NK-92 treated with Interleukin-12 subunit alpha and Interleukin-12 subunit beta, amount 100 ng/mL, for 24 hours (cell line): ENCODE measurements at places on chromosomes 7 and 10.

DNA sequence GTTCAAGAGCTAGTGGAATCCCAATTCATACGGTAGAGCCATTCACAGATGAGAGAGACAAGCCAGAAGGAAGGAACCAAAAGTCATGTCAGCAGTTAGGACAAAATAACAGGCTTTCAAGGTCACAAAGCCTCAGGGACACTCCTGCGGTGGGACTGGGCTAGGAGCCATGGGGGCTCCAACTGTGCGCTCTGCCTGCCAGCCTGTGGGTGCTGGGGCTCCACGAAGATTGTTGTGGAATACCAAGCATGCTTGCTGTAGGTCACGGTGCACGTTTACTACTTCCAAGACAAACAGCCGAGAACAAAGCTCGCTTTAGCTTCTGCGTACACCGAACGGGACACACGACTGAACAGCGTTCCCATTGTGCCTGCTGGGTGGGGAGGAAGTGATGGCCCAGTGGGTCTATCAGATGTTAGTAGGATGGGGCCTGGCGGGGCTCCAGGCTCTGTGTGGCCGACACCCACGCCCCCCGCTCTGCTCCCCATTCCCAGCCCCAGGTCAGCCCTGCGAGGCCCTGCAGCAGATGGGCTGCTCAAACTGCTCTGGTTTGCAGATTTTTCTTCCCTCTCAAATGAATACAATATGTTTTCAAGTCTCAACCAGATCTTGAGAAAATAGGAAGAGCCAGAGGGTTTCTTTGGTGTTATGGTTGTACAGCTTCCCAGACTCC, 158.9 kb downstream of the EGFR start:
- DNase-seq: no peak

- no peak for DNase-seq
Observed at GRCh38 chr10:33386926-33387325, 52.5 kb upstream of the NRP1 start.

DNA sequence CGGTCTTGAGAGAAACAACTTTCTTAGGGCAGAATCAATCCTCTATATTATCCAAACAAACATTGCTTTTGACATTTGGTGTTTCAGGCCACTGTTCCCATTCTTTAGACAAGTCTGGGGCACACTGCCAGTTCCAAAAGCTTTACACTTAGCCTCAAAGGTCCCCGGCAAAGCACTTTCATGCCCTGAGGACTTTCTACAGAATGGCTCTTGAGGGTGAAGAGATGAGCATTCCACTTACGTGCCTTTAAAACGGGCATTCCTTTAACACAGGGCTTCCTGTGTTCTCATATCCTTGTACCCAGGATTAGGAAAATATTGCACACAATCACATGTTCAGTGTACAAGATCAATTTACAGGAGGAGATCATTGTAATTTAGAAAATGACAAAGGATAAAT, 13.1 kb upstream of the TMEM213 start:
- no peak for DNase-seq

- no peak for DNase-seq
Observed at GRCh38 chr7:134431815-134432214, 27.1 kb downstream of the AKR1B1 start.

DNA sequence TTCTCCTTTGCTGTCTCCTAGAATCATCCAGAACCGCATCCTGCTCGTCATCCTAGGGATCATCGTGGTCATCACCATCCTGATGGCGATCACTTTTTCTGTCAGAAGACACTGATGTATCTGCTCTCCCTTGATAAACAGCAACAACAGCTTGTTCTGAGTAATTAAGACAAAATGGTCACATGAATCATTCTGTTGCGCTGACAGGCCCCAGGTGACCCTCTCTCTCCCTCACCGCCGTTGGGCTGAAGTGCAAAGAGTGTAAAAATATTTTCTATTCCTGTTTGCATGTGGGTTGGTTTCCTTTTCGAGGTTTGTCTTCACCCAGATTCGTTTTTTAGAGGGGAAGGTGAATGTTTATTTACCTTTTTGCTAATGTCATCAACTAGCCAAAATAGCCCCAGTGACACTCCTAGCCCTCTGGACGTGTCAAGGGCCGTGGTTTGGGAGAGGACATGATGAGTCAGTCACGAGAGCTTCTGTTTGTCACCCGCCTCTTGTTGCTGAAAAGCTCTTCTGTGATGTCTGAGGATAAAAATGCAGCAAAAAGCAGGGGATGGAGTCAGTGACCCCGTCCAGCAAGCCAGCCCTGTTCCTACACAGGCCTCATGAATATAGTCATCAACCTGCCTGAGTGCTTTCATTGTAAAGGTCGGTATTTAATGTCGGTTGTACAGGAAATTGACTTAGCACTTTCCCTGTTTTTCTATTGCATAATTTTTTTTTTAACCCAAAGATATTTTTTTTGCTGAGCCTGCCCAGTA, 134.6 kb upstream of the TCF7L2 start:
- DNase-seq: peak; percentile 46

DNA sequence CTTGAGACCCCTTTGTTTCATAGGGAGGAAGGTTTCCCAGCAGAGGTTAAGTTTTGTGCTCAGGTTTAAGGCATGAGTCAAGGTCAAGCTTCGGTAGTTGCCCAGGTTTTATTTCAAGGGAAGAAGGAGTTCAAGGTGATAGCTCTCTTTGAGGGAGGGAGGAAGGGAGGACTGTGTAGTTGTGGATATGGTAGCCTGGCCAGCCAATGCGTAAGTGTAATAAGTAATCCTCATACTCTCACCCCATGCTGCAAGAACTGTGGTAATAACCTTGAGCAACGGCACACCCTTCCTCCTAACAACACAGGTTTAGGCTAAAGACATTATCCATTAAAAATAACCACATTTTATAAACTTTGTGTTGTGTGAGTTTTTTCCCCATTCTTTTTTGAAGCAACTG, 478.9 kb downstream of the KCNMA1 start:
- no peak for DNase-seq

DNA sequence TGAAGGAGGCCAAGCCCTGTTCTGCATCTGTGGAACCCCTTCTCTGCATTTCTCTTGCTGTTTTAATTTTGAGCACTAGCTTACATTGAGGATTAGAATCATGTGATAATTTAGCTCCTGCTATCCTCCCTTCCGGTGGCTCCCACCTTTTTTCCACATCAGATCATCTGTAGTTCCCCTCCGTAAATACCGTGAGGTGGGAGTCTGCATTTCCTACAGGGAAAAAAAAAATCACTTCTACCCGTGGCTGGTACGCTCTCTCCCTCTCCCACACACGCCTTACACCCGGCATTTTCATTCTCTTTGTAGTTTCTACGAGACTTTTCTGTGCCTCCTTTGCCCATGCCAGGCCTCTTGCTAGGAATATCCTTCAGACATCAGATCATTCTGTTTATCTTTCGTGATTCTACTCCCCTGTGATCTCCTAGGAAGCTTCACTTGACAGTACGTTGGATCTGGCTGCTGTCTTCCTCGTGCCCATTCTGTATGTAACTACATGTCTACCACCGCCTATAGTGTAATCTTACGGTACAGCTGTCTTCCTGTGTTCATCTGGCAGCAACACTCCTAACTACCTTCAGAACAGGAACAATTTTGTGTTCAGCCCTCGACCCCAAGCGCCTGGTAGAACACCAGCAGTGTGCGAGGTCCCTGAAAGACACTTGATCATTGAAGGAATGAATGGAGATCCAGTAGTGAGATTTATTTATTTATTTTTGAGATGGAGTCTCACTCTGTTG, 41.7 kb upstream of the OCM start:
- no peak for DNase-seq

GRCh38 chr10:22657566-22658225, 56.7 kb downstream of the PIP4K2A start:
- DNase-seq: no peak

DNA sequence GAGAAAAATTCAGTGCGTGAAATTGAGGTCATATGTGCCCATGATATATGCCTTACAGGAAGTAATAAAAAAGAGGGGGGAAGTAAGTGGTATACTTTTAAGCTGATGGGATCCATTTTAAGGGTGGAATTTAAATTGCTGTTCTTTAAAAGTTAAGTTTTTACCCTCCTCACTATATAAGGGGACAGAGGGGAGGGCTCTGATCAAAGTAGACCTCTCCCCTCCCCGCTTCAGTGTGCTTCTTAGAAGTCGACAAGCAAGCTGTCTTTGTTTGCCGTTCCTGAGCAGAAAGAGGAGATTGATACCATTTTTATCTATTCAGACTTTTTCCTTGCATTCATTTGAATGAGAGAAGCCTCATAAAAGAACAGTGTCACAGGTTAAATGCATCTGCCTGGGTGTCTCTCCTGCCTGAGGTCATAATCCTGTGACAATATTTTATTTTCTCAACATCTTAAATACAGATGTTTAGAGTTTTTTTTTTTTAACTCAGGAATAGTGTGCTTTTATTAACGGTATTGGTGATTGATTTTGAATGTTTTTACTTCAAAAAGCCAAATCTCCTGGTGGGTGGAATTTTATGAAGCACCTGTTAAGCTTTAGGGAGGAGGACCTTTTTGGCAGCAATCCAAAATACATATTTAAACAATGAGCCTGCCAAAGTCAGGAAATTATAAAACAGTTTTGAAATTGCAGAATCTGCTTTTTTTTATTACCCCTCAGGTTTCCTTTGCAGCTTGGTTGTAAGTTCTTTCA, 141.7 kb downstream of the KAT6B start:
- no peak for DNase-seq

- no peak for DNase-seq
Observed at GRCh38 chr7:1242256-1242605, 9.6 kb downstream of the UNCX start.

DNA sequence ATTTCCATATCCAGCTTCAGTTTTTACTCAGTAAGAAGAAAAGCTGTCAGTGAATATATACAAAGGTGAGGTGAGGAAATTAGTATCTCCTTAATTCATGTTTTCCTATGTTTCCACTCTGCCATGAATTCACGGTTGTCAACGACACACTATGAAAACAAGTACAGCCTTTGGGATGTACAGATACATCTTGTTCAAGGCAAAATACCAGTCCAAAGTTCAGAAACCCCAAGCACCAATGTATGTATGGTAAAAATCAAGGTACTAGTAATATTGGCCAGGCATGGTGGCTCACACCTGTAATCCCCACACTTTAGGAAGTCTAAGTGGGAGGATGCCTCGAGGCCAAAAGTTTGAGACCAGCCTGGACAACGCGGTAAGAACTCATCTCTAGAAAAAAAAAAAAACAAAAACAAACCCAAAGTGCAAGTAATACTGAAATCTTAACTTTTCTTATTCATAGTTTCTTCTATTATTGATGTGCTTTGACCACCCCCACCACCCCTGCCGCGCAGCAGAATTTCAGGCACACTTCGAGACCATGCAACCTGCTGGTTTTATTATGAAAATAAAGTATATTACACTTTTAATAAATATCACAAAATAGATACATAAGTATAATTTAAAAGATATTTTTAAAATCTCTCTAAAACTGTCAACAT, 3.5 kb downstream of the ESYT2 start:
- no peak for DNase-seq

DNA sequence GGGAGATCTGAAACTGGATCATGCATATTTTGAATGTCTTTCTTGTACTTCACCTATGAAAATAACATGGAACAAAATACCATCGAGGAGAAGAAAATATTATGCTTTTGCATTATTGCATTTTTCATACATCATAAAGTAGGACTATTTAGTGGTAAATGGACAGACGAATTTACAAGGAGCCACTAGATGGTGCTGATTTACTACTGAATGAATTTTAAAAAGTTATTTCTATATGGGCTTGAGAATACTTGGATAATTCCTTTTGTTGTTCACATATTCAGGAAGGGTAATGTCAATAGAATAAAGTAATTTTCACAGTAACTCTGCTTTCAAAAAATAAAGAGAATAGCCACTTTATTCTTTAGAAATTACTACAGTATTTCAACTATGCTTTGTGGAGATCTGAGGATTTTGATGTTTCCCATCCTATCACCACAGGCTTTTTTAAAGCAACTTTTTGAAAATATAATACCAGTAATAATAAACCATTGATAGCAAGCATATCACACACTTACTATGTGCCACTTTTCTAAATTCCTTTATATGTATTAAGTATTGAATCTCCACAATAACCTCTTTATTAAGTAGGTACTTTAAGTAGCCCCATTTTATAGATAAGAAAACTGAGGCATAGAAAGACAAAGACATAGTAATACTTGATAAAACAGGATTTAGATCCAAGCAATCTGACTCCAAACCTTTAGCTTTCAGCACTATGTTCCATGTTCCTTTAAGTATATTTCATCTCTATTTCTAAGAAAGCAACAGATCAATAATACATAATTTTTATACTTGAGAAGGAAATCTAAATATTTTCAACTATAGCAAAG, 38.6 kb downstream of the NEBL start:
- DNase-seq: no peak

DNA sequence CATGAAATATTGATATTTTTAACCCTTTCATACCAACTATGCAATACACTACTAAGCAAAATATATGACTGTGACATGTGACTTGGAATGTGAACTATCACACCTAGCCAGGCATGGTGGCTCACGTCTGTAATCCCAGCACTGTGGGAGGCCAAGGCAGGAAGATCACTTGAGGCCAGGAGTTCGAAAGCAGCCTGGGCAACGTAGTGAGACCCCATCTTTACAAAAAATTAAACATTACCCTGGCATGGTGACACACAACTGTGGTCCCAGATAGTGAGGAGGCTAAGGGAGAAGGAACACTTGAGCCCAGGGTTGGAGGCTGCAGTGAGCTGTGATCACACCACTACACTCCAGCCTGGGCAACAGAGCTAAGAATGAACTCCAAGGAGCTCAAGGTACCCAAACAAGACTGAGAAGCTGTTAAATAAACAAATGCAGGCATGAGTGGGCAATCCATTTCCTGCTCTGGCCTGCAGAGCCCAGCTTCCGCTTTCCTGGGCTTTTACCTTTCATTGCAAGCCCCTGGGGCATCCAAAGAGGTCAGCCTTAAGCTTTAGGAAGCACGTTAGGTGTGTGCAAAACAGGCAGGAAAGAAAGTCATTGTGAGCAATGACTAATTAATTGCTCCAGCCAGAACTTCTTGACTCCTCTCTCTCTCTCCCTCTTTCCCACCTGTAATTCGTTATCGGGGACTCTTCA, 162.1 kb upstream of the FOXK1 start:
- no peak for DNase-seq

GRCh38 chr10:28781296-28781695, 104.0 kb downstream of the BAMBI start:
- no peak for DNase-seq

- DNase-seq: no peak
Observed at GRCh38 chr7:106358103-106358663, 73.4 kb upstream of the NAMPT start.

DNA sequence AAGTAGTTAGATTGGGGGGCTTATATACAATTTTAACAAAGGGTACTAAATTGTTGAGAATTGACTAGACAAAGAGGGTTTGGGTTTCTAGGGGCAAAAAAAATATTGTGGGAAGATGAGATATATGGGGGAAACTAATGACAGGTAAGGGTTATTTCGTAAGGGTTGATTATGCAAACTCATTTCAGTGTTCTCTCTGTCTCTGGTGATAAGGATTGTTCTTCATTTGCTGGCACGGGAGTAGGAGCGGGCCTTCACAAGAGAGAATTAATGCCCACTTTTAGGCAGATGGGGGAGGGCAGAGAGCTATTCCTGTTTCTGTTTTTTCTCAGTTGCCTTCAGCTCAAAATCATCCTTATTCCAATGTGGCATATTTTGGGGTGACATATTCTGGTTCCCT, 258.4 kb downstream of the EXOC4 start:
- DNase-seq: no peak

GRCh38 chr10:84008878-84009277, 130.4 kb upstream of the GHITM start:
- DNase-seq: no peak
